H9 (cell line): ENCODE measurements at places on chromosomes 1 and 21. TPM values are rescaled to one million over a fixed set of nuclear protein-coding genes. Genes with fewer than 3 reads are reported as not detected.
A peak's percentile ranks its signal among the peaks of the same experiment; 100 is the strongest.

DNA sequence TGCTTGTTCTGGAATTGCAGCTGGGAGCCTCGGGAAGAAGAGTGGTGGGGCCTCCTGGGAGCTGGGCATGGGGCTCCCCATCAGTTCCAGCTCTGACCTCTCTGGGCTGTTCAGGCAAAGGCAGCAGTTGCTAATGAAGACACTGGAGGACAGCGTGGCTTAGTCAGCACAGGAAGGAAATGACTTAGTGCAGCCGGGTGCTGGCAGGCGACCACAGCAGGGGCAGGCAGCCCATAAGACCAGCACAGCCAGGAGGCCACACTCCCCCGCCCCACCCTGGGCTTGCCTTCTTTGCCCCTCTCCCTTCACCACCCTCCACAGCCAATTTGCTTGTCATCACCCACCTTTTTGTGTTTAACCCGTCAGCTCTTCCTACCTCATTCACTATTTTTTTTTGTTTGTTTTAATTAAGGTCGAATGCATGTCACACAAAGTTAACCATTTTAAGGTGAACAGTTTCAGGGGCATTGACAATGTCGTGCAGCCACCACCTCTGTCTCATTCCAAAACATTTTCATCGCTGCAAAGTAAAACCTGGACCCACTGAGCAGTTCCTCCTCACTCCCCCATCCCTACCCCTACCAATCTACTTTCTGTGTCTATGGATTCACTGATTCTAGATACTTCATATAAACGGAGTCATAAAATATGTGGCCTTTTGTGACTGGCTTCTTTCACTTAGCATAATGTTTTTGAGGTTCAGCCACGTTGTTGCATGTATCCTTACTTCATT lies 10.9 kb downstream of the OLIG2 start:
- peaks cover 12% of the 10 kb centered on the region; the same call in 1 of the 2 replicates for H3K4me1 ChIP-seq
- H3K4me3 ChIP-seq: no peak overlapping the region
- peaks cover 2% of the 10 kb centered on the region; the same call in 2 of the 3 replicates for H3K36me3 ChIP-seq
- no peak for DNase-seq
- H3K27ac ChIP-seq: no peak overlapping the region

GRCh38 chr1:227883073-227883520 lies 64.6 kb downstream of the WNT9A start:
- H3K27ac ChIP-seq: no peak overlapping the region
- no peaks in the 10 kb centered on the region for H3K4me1 ChIP-seq
- H3K4me3 ChIP-seq: no peak overlapping the region; the same call in 2 of the 3 replicates

- no peak for DNase-seq
- no peak overlapping the region for H3K4me3 ChIP-seq
- H3K27me3 ChIP-seq: no peaks in the 10 kb centered on the region; the same call in 1 of the 2 replicates
- no peaks in the 10 kb centered on the region for H3K36me3 ChIP-seq
- no peaks in the 10 kb centered on the region for H3K4me1 ChIP-seq
These were observed 34.0 kb downstream of the KCNJ15 start for GRCh38 chr21:38290809-38291208.

DNA sequence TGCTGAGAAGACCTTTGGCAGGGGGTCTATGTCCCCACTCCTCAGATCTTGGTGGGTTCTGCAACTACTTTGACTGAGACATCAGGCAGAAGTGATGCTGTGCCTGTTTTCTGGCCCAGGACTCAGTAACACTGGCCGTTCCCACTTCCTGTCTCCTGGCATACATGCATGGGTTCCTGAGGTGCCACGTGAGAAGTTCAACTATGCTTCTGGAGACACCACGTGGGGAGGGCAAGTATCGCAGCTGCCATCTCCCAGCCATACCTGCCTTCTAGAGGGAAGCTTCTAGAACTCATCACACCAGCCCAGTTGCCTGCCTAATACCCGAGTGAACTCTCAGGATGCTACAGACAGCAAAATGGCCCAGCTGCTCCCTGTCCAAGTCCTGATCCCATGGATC lies 65.8 kb downstream of the TRABD2B start:
- peaks cover 3% of the 10 kb centered on the region; the same call in 1 of the 2 replicates for H3K4me1 ChIP-seq
- DNase-seq: no peak
- H3K4me3 ChIP-seq: no peak overlapping the region
- no peaks in the 10 kb centered on the region for H3K27me3 ChIP-seq

GRCh38 chr1:219293410-219293809 lies 119.7 kb downstream of the LYPLAL1 start:
- H3K27me3 ChIP-seq: no peaks in the 10 kb centered on the region
- no peaks in the 10 kb centered on the region for H3K4me1 ChIP-seq
- DNase-seq: no peak
- H3K4me3 ChIP-seq: no peak overlapping the region

The OLIG2 gene
- total RNA-seq: 1.4 and 2.0 TPM in 2 replicates

DNA sequence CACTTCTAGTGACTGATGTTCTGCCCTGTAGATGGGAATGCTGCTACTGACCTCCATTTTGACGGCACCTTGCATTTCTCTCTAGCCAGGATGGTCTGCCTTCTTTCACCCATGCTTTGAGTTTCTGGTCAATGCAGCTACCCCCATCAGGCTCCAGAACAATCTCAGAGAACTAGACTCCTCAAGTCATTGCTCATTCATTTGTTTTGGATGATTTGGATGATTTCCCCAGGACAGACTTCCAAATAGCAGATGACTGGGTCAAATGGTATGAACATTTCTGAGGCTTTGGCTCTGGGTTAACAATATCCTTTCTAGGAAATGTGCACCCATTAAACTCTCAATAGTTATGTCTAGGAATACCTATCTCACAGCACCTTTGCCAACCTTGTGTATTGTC lies 63.9 kb downstream of the CSMD2 start:
- no peaks in the 10 kb centered on the region for H3K4me1 ChIP-seq
- H3K27me3 ChIP-seq: no peaks in the 10 kb centered on the region
- H3K36me3 ChIP-seq: peaks cover 10% of the 10 kb centered on the region
- no peak for DNase-seq
- H3K4me3 ChIP-seq: no peak overlapping the region

The MAD2L2 gene
- total RNA-seq: 283 and 289 TPM in 2 replicates

The MCOLN2 gene
- 0.70 and 1.3 TPM in 2 replicates for total RNA-seq

GRCh38 chr21:30935121-30935888 lies 53.9 kb upstream of the KRTAP11-1 start:
- DNase-seq: no peak
- no peak overlapping the region for H3K27ac ChIP-seq
- no peaks in the 10 kb centered on the region for H3K27me3 ChIP-seq
- no peak overlapping the region for H3K4me3 ChIP-seq

The PKP1 gene
- total RNA-seq: 0.09 and 0.13 TPM in 2 replicates

The SLAMF1 gene
- not detected in 2 replicates for total RNA-seq

The ECM1 gene
- total RNA-seq: 0.88 and 1.4 TPM in 2 replicates

DNA sequence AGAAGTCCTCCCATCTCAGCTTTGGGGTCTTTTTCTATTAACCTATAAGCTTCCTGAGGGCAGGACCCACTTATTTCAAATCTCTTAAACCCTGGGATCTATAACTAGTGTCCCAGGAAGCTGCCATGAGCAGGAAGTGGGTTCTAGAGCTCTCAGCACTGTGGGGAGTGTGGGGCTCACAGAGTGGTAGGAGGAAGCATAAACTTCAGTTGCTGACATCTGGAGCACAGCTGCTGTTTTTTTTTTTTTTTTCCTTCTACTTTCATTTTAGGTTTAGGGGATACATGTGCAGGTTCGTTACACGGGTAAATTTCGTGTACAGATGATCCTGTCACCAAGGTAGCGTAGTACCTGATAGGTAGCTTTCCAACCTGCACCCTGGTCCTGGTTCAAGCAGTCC lies 59.3 kb downstream of the AK4 start:
- no peaks in the 10 kb centered on the region for H3K36me3 ChIP-seq
- no peak for DNase-seq
- no peak overlapping the region for H3K27ac ChIP-seq
- H3K27me3 ChIP-seq: no peaks in the 10 kb centered on the region
- no peaks in the 10 kb centered on the region for H3K4me1 ChIP-seq
- H3K4me3 ChIP-seq: no peak overlapping the region

DNA sequence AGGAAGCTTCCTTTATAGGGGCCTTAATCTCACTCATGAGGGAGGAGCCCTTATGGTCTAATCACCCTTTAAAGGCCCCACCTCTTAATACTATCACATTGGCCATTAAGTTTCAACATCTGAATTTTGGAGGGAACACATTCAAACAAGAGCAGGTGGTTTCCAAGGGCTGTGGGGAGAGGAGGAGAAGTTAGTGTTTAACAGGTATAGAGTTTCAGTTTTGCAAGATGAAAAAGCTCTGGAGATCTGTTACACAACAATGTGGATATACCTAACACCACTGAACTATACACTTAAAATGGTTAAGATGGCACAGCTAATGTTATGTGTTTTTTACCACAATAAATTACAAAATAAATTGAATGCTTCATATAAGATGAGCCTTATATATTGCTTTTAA lies 113.4 kb upstream of the DNAH14 start:
- no peak overlapping the region for H3K27ac ChIP-seq
- no peak overlapping the region for H3K4me3 ChIP-seq
- no peak for DNase-seq
- H3K27me3 ChIP-seq: no peaks in the 10 kb centered on the region
- H3K36me3 ChIP-seq: peaks cover under 1% of the 10 kb centered on the region

DNA sequence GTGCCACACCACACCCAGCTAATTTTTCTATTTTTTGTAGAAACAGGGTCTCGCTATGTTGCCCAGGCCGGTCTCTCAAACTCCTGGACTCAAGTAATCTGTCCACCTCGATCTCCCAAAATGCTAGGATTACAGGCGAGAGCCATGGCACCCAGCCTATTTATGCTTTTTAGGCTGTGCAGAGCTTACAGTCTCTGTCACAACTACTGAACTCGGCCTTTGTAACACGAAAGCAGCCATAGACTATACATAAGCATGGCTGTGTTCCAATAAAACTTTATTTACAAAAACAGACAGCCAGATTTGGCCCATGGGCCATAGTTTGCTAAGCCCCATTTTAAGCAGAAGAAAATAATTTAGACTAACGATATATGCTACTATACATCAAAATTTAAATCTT lies 54.4 kb downstream of the NID1 start:
- no peak for DNase-seq
- no peaks in the 10 kb centered on the region for H3K4me1 ChIP-seq
- no peaks in the 10 kb centered on the region for H3K36me3 ChIP-seq
- H3K27ac ChIP-seq: no peak overlapping the region
- H3K27me3 ChIP-seq: no peaks in the 10 kb centered on the region
- H3K4me3 ChIP-seq: no peak overlapping the region

The TMCO4 gene
- total RNA-seq: 2.7 and 4.0 TPM in 2 replicates

GRCh38 chr1:59564192-59564891 lies 250.4 kb upstream of the HOOK1 start:
- no peaks in the 10 kb centered on the region; the same call in 2 of the 3 replicates for H3K36me3 ChIP-seq
- H3K4me1 ChIP-seq: no peaks in the 10 kb centered on the region
- no peak overlapping the region for H3K4me3 ChIP-seq
- H3K27ac ChIP-seq: no peak overlapping the region
- H3K27me3 ChIP-seq: no peaks in the 10 kb centered on the region

The PCBP3 gene
- 10.8 and 10.9 TPM in 2 replicates for total RNA-seq

DNA sequence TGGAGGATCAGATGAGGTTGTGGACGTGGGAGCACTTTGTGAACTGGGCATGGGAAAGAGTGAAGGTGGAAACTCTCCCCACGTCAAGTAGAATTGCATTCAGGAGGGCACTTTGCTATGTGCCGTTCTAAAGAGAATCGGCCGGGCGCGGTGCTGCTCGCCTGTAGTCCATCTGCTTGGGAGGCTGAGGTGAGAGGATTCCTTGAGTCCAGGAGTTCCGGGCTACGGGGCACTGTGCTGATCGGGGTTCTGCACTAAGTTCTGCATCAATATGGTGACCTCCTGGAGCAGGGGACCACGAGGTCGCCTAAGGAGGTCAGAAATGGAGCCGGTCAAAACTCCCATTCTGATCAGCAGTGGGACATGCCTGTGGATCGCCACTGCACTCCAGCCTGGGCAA lies 141.9 kb downstream of the PEX14 start:
- no peaks in the 10 kb centered on the region for H3K27me3 ChIP-seq
- H3K36me3 ChIP-seq: 0 out of 2 replicates have a peak, but pooled peaks cover 6% of the 10 kb centered on the region
- no peaks in the 10 kb centered on the region; the same call in 1 of the 2 replicates for H3K4me1 ChIP-seq
- DNase-seq: peak; percentile 16
- no peak overlapping the region for H3K27ac ChIP-seq

The CYP4A22 gene
- not detected in 2 replicates for total RNA-seq

DNA sequence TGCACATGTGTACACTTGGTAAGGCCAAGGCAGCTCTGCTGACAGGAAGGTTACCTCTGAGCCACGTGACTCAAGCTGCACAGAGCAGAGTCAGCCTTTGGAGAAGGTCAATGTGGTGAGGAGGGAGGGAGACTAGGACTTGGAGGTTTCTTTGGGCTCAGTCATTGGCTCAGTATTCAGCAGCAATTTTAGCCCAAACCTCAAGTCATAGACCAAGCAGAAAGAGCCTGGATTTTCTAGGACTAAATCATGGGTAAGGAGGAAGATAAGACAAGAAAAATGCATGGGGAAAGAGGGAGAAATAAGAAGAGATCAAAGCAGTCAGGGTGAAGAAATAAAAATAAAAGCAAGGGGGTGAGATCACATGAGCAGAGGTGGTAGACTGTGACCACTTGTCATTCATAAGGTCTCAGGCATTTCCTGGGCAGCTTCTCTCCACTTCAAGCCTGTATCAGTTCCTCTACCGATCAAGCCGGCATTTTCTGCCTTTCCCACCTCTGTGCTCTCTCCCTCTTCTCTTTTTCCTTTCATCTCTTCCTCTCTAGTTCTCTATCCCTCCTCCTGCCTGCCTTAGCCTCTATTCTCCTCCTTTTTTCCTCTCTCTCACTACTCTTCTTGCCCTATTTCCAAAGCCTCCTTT lies 51.7 kb upstream of the DUSP10 start:
- H3K4me3 ChIP-seq: no peak overlapping the region
- no peaks in the 10 kb centered on the region for H3K36me3 ChIP-seq
- H3K4me1 ChIP-seq: no peaks in the 10 kb centered on the region

GRCh38 chr1:23050201-23050600 lies 30.9 kb downstream of the KDM1A start:
- no peak overlapping the region for H3K4me3 ChIP-seq
- no peaks in the 10 kb centered on the region for H3K27me3 ChIP-seq
- H3K4me1 ChIP-seq: no peaks in the 10 kb centered on the region

The TMPRSS3 gene
- 0.31 and 0.44 TPM in 2 replicates for total RNA-seq

The ZSWIM5 gene
- 3.4 and 3.5 TPM in 2 replicates for total RNA-seq

DNA sequence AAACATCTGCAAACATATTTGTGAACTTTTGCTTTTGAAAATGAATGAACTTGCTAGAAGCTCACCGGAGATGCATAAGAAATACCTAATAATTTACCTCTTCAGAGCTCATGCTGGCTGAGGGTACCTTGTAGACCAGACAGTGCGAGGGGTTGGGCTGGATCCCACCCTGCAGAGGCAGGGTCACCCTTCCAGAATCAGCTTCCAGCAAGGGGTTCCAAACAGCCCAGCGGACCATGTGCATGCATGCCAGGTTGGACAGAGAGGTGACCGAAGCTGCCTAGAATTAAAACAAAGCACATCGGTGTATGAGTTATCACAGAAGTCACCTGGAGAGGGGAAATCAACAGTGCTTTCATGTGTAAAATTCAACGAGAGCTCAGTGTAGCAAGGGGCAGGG lies 59.2 kb downstream of the NPHP4 start:
- no peaks in the 10 kb centered on the region for H3K27me3 ChIP-seq
- peaks cover 24% of the 10 kb centered on the region for H3K36me3 ChIP-seq
- peaks cover 3% of the 10 kb centered on the region; the same call in 1 of the 2 replicates for H3K4me1 ChIP-seq
- no peak overlapping the region for H3K4me3 ChIP-seq
- H3K27ac ChIP-seq: no peak overlapping the region
- DNase-seq: no peak

- H3K4me3 ChIP-seq: no peak overlapping the region
- H3K36me3 ChIP-seq: no peaks in the 10 kb centered on the region
- no peaks in the 10 kb centered on the region for H3K27me3 ChIP-seq
- no peak overlapping the region for H3K27ac ChIP-seq
- DNase-seq: peak; percentile 14
- no peaks in the 10 kb centered on the region for H3K4me1 ChIP-seq
These were observed 88.7 kb upstream of the IFFO2 start for GRCh38 chr1:19044975-19045831.

The CD1E gene
- not detected in 2 replicates for total RNA-seq
